ENCODE measurements at places on chromosomes 5 and 9.

- no peak for DNase-seq
Measured at GRCh38 chr9:80873861-80874260, 815.5 kb downstream of the TLE1 start.

DNA sequence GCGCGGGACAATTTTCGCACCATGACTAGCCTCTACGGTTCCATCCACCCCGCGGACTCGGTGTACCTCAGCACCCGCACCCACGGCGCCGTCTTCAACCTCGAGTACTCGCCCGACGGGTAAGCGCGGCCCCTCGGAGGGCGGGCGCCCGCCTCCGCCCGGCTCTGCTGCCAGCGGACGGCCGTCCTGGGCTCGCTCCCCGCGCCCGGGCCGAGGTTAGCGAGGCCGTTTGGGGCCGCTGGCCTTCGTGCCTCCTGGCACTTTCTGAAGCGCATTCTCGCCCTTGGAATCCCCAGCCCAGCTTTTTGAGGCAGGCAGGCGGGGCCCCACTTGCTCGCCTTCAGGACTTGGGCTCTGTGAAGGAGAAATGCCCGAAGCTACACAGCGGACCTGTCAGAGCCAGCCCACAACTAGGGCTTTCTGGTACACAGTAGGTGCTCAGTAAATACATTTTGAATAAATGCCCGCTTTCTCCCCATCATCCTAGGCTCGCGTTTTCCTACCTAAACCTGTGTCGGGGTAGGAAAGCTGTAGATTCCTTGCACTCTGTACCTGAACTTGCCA, 772 bp downstream of the DCAF10 start:
- no peak for DNase-seq

DNA sequence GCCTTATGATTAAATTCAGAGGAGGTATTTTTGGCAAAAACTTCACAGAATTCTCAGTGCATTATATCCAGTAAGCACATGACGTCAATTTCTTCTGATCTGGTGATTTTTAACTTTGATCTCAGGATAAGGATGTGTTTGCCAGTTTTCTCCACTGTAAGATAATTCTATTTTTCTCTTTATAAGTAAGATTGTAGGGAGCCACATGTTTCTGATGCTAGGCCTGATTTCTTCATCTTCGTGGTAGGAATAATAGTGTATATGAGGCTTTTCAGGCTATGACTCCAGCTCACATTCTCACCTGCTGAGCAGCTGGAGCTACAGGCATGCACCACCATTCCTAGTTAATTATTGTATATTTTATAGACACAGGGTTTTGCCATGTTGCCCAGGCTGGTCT, 32.1 kb upstream of the LMNB1 start:
- DNase-seq = no peak

GRCh38 chr9:113948891-113949570, 72.9 kb downstream of the ZNF618 start:
- no peak for DNase-seq

GRCh38 chr5:119332208-119332607, 23.6 kb upstream of the TNFAIP8 start:
- no peak for DNase-seq

DNA sequence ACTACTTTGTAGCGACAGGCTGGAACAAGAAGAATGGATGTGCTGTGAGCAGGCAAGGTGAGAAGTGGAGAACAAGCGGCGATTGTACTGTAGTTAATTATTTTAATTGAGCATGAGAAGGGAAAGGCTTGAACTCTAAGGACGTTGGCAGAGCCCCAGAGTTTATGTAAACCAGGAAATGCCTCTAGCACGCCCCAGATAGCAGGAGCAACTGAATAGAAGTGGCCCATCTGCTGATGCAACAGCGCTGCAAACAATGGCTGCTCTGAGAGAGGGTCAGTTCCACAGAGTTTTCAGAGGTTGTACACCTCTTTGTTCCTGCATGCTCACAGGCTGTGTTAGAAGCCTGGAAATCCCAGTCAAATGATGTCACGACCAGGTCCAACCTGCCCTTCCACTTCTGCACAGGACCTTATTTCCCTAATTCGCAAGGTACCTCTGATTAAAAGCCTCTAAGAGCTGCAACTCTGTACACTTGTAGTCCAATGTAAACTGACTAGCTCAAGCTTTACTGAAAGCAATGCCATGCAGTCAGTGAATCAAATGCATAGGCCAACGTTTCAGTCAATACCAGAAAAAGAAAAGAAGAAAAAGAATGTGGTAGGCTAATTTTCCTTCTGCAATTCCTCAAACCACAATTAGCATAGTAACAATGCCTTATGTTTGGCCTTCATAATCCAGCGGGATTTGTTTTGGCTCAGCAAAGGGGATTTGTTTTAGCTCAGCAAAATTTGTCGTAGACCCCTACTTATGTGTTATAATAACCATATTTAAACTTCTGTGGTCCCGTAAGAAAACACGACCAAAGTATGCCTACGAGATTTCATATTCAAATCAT, 119.6 kb upstream of the RETREG1 start:
- DNase-seq = no peak

DNA sequence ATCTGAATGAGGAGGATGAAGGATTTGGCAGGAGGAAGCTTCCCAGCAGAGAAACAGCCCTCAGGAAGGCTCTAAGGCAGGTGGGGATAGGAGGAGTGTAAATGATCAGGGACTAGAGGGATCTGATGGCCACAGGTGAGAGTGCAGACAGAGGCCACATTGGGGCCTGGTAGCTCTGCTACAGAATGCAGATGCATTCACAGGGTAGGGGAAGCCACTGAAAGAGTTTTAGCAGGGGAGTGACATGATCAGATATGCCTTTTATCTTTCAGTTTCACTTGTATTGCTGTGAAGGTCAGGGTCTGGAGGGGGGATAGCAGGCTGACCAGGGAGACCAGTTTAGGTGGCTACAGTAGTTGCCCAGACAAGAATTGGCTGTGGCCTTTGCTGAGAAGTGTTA, 3.0 kb downstream of the TXNDC15 start:
- no peak for DNase-seq

DNA sequence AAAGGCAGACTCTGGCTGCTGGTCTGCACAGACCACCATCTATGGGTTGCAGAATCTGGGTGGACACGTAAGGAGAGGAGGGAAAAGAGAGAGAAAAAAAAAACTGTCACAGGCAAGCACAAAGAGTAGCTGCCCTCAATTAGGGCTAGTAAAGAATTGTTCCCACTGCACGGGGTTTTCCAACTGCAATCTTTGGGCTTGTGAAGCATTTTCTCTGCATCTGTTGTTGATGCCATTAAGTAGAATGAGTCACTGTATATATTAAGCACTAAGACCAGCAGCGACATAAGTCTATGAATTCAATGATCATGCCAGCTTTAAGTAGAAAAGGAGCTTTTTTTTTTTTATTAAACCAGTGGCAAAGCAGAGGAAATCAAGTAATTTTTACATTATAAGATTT, 40.2 kb downstream of the MED10 start:
- DNase-seq = no peak

DNA sequence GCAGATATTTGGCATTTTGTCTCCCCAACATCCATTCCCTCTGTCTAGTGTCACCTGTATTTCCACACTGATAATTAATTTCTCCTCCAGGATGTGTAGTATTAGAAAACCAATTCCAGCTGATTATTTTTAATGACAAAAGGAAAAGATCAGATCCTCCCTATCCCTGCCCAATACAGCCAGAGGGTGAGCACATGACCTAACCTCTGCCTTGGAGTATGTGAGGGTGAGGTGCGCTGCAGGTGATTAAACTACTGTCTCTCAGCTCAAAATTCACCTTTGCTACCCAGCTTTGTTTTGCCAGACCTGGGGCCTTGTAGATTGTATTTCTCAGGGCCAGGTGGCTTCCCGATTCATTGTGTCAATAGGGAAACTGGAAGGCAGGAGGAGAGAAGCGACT, 402.1 kb downstream of the PRELID2 start:
- DNase-seq = no peak
